ENCODE measurements at places on chromosomes 6 and 20.

DNA sequence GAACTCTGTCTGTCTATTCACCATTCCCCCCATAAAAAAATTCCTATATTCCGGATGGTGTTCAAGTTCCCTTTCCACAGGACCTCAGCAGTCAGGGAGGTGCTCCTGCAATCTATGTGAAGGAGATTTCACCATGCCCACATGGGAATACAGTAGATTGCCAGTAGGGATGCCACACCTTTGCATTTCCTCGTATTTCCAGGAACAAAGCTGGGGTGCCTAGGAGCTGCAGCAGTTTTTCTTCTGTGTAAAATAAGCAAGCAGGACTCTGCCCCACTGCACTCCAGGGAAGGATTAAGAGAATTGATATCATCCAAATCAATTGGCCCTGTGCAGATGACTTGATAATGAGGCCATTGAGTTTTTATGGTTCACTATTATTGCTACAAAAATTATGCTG lies 7.4 kb upstream of the KIF16B start:
- no peaks in the 10 kb centered on the region for H3K36me3 ChIP-seq
- no peak for DNase-seq
- no peak overlapping the region for H3K27ac ChIP-seq
- H3K4me3 ChIP-seq = no peak overlapping the region

GRCh38 chr6:22829070-22829469 lies 259.7 kb downstream of the HDGFL1 start:
- H3K27me3 ChIP-seq = no peaks in the 10 kb centered on the region
- H3K27ac ChIP-seq = no peak overlapping the region
- H3K4me3 ChIP-seq = no peak overlapping the region
- no peak for DNase-seq

GRCh38 chr6:15574023-15574422 lies 88.8 kb downstream of the DTNBP1 start:
- no peaks in the 10 kb centered on the region for H3K4me1 ChIP-seq
- no peak overlapping the region for H3K27ac ChIP-seq
- H3K27me3 ChIP-seq = no peaks in the 10 kb centered on the region

- no peaks in the 10 kb centered on the region for H3K36me3 ChIP-seq
- no peak overlapping the region for H3K4me3 ChIP-seq
- peak overlapping the region; percentile 5 for H3K27ac ChIP-seq
- H3K4me1 ChIP-seq = peaks cover 13% of the 10 kb centered on the region
- no peaks in the 10 kb centered on the region for H3K27me3 ChIP-seq
Measured at GRCh38 chr6:57262901-57263694, 41.0 kb upstream of the RAB23 start.

DNA sequence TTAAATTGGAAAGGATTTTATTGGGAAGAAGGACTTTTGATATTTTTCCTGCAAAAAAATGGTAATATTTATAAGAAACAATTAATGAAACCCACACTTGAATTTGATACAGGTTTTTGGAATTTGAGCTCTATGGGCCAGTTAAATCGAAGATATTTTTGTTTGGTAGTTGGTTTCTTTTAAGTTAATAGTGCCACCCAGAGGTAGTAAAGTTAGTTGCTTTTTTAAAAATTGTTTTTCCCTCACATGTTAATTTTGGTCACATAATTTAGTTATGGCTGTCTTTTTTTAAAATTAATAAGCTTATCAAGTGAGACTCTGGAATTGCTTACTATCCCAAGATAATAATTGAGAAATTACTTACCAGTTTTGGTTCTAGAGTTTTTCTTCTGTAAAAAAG lies 7.1 kb downstream of the PRIM2 start:
- no peak for DNase-seq
- no peaks in the 10 kb centered on the region for H3K4me1 ChIP-seq
- no peak overlapping the region for H3K27ac ChIP-seq

DNA sequence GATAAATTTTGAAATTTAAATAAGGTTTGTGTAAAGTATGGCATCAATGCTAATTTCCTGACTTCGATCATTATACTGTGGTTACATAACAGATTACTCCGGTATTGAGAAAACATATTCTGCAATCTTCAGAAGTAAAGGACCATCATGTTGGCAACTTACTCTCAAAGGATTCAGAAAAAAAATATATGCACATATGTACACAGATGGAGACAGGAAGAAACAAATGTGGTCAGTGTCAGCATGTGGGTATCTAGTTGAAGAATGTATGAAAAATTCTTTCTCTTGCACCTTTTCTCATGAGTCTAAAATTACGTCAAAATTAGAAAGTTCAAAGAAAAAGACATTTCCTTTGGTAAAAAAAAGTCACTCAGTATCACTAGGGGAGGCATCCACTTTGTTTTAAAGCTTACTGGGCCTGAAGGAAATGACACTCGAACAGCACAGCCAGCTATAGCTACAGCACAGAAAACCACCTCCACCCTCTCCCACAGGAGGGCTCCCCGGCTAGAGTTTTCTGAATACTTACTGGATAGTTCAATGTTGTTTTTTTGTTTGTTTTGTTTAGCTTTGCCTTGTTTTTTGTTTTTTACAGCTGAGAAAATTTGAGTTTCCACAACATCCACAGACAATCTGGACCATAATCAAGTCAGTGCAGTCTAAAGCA lies 317.2 kb upstream of the AGPAT4 start:
- no peaks in the 10 kb centered on the region for H3K27me3 ChIP-seq
- no peak overlapping the region for H3K4me3 ChIP-seq

DNA sequence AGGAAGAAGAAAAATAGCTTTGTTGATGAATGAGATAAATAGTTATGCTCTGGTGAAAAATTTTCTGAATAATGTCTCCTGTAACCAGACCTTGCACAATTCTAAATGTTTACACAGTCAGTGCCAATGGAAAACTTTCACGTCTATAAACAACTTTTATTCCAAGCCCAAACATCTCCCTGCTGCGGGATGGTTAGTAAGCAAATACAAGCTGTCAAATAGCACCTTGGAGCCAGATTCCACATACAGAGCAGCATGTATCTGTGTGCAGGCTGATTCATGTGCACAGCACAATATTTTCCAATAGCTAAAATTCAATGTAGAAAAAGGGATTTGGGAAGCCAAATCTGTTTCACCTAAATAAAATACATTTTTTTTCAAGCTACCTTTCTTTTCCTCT lies 813.3 kb downstream of the HACE1 start:
- no peak overlapping the region for H3K4me3 ChIP-seq
- H3K27me3 ChIP-seq = no peaks in the 10 kb centered on the region
- no peak for DNase-seq
- no peaks in the 10 kb centered on the region for H3K4me1 ChIP-seq
- no peak overlapping the region for H3K27ac ChIP-seq

GRCh38 chr6:20447157-20447556 lies 45.5 kb downstream of the E2F3 start:
- no peaks in the 10 kb centered on the region for H3K4me1 ChIP-seq
- no peaks in the 10 kb centered on the region for H3K36me3 ChIP-seq
- DNase-seq = no peak
- H3K27me3 ChIP-seq = no peaks in the 10 kb centered on the region
- peak overlapping the region; percentile 32 for H3K27ac ChIP-seq

GRCh38 chr6:157217894-157218370 lies 105.4 kb downstream of the TMEM242 start:
- DNase-seq = no peak
- no peaks in the 10 kb centered on the region for H3K36me3 ChIP-seq
- H3K4me3 ChIP-seq = no peak overlapping the region
- H3K27ac ChIP-seq = no peak overlapping the region
- H3K4me1 ChIP-seq = no peaks in the 10 kb centered on the region

DNA sequence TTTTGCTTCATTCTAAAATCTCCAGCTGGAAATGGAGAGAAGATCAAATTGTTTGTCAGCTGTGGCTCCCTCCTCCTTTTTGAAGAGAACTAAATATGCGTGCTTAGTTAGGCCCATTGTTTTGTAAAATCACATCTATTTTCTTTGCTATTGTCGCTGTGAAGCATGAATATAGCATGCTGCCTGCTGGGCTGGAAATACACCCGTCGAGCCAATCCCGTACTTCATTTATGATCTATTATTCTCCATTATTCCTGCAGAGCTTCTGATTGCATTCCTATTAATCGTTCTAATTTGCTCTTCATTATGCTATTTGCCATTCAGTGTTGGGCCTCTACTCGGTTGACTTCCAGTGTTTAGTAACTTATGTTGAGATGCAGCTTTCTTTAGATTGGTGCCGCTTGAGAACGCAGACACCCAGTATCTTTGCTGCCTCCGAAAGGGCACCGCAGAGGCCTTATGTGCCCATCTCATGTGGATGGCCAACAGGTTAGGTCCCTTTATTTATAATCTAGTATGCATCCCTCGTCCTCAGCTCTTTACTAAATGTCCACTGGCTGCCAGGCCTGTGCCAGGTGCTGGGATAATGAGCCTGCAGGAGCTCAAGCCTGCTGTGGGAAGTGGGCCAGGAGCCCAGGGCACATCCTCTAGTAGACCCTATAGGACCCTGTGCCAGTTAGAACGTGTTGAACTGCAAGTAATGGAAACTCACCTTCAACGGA lies 45.6 kb downstream of the FAM50B start:
- H3K36me3 ChIP-seq = no peaks in the 10 kb centered on the region
- H3K4me1 ChIP-seq = no peaks in the 10 kb centered on the region
- H3K27ac ChIP-seq = no peak overlapping the region
- H3K27me3 ChIP-seq = no peaks in the 10 kb centered on the region
- H3K4me3 ChIP-seq = no peak overlapping the region

DNA sequence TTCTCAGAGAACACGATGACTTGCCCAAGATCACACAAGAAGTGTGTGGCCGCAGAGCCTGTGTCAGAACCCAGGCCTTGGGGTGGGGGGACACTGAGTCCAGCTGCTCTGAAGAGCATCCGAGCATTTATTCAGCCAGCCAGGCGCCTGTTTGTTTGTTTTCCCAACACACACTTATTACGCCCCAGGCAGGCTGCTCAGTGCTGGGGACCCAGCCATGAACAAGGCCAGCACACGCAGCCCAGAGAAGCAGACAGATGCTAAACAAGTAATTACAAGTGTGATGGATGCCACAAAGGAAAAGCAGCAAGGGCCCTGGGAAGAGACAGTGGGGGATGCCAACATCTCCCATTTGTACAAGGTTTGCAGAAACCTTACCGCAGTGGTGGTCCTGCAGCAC lies 19.4 kb upstream of the SIRPA start:
- H3K27me3 ChIP-seq = no peaks in the 10 kb centered on the region
- no peak for DNase-seq
- no peak overlapping the region for H3K4me3 ChIP-seq
- no peak overlapping the region for H3K27ac ChIP-seq
- no peaks in the 10 kb centered on the region for H3K4me1 ChIP-seq
- no peaks in the 10 kb centered on the region for H3K36me3 ChIP-seq

DNA sequence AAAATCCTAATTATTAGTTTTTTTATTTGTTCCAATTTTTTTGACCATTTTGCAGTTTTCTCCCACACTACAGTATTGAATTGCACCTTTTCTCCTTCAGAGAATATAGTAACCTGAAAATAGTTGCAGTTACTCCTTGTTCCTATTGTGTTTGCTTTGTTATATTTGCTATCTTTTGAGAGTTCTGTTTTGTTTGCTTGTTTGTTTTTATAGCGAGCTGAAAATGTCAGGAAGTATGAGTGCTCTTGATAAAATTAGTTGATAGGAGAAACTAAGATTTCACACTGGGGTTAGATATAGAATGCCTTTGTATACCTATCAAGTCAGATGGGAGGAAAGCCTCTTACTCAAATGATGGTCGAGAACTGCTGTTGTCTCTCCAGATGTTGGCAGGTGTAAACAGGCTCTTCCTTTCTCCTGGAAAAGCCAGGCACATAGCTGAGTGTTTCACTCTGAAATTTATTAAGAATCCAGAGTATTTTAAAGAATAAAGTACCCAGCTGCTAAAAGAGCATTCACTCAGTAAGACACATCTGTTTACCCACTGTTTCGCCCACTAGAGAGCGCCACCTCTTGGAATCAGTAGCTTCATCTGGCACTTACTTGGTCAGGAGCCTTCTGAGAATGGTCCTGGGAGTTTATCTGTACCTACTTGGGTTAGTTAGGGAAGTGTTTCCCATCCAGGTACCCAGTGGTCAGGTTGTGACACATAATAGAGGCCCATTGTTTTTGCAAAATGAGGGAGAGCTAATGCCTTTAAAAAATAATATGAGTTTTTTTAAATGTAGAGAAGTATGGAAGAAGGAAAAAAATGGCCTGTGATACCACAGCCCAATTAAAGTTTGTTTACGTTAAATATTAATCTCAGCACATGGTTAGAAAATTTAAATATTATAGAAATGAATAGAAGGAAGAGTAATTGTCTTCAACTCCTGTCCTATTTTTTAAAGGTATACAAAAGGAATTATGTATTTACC lies 11.2 kb downstream of the NT5DC1 start:
- DNase-seq = peak; percentile 16
- H3K27ac ChIP-seq = no peak overlapping the region
- H3K36me3 ChIP-seq = peaks cover 66% of the 10 kb centered on the region
- H3K27me3 ChIP-seq = no peaks in the 10 kb centered on the region
- no peaks in the 10 kb centered on the region for H3K4me1 ChIP-seq

- no peak for DNase-seq
- H3K27ac ChIP-seq = no peak overlapping the region
- H3K4me3 ChIP-seq = no peak overlapping the region
Measured at GRCh38 chr6:64926051-64926450, 781.0 kb downstream of the EYS start.

GRCh38 chr6:123802351-123802696 lies 1.3 kb upstream of the NKAIN2 start:
- no peak for DNase-seq
- no peaks in the 10 kb centered on the region for H3K36me3 ChIP-seq
- H3K27me3 ChIP-seq = peaks cover 11% of the 10 kb centered on the region
- no peak overlapping the region for H3K27ac ChIP-seq
- peaks cover 11% of the 10 kb centered on the region for H3K4me1 ChIP-seq

- DNase-seq = no peak
- no peak within 1 kb of the TSS for H3K4me3 ChIP-seq
Measured at GRCh38 chr20:17699931-17700351, at the start of gene BANF2. TSS of gene BANF2 (plus strand) at chr20:17699966. CDS start at chr20:17725026, 25,060 bp downstream.

- H3K27ac ChIP-seq = no peak overlapping the region
- no peak for DNase-seq
- H3K27me3 ChIP-seq = no peaks in the 10 kb centered on the region
- H3K36me3 ChIP-seq = no peaks in the 10 kb centered on the region
- no peak overlapping the region for H3K4me3 ChIP-seq
Measured at GRCh38 chr6:114176726-114177125, 166.1 kb downstream of the HS3ST5 start.

DNA sequence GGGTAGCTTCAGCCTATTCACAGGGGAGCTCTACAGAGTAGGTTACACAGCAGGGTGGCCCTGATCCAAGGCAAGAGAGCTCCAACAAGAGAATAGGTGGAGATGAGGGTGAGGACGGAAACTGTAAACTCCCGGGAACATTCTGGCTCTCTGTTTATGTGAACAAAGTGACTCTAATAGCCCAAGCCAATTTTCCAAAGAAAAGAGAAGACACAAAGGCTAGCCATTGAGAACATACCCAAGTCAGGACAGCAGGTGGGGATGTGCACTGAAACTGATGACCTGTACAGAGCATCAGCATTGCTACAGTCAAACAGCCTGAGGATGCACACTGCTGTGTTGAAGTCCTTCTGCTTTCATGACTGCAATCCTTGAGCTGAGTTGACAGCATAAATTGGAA lies 136.0 kb upstream of the TOP1 start:
- no peaks in the 10 kb centered on the region for H3K36me3 ChIP-seq
- H3K4me1 ChIP-seq = no peaks in the 10 kb centered on the region
- DNase-seq = no peak
- no peak overlapping the region for H3K4me3 ChIP-seq
- no peak overlapping the region for H3K27ac ChIP-seq
- H3K27me3 ChIP-seq = no peaks in the 10 kb centered on the region
